Osteocyte (in vitro differentiated cells): ENCODE measurements at places on chromosomes 16 and 17. TPM values are rescaled to one million over a fixed set of nuclear protein-coding genes. Genes with fewer than 3 reads are reported as not detected.

The MT4 gene
- total RNA-seq, result not detected in 2 replicates

GRCh38 chr16:23482778-23483177 lies 27.5 kb downstream of the GGA2 start:
- no peak overlapping the region for H3K4me3 ChIP-seq
- H3K27me3 ChIP-seq, result no peaks in the 10 kb centered on the region
- no peak for DNase-seq
- H3K36me3 ChIP-seq, result peaks cover 54% of the 10 kb centered on the region
- no peaks in the 10 kb centered on the region for H3K4me1 ChIP-seq
- H3K27ac ChIP-seq, result no peak overlapping the region

The CLEC18C gene
- 0.71 TPM in 1 of 2 replicates, not detected in the other for total RNA-seq

DNA sequence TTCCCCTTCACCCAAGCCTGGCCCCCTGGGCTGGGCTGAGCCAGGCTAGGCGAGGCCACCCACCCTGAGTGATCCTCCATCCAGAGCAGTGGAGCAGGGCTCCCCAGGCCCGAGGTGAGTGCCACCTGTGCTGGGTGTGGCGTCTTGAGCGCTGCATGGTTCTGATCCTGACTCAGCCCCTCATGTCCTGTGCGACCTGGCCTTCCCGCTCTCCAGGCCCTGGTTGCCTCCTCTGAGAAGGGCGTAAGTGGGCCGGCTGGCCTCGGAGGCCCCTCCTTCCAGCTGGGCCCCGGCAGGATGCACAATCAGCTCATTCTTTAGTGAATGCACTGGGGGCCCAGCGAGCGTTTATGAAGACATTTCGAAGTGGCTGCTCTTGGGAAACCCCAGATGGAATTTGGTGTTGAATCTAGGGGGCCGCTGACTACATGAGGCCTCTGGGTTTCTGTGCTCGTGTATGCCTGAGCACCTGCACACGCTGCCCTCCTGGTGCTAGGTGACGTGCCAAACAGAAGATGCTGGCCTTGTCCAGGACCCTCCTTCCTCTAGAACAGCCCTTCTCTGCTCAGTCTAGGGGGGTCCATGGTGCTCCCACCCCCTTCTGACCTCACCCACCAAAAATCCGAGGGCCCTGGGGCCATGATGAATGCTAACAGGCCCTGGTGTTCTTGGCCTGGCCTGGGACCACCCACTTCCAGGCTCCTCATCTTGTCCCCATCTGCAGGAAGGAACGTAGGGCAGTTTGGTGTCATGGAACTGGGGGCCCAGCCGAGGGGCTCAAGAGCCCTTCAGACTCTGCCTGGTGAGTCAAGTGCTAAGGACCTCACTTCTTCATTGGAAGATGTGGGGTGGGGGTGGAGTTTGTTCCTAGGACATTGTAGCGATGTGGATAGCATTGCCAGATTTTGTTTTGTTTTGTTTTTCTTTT lies 3.6 kb upstream of the TMEM92 start:
- H3K36me3 ChIP-seq, result no peaks in the 10 kb centered on the region
- H3K27me3 ChIP-seq, result no peaks in the 10 kb centered on the region
- H3K27ac ChIP-seq, result peak overlapping the region; percentile 96
- DNase-seq, result peak; percentile 91
- H3K4me1 ChIP-seq, result peaks cover 84% of the 10 kb centered on the region

DNA sequence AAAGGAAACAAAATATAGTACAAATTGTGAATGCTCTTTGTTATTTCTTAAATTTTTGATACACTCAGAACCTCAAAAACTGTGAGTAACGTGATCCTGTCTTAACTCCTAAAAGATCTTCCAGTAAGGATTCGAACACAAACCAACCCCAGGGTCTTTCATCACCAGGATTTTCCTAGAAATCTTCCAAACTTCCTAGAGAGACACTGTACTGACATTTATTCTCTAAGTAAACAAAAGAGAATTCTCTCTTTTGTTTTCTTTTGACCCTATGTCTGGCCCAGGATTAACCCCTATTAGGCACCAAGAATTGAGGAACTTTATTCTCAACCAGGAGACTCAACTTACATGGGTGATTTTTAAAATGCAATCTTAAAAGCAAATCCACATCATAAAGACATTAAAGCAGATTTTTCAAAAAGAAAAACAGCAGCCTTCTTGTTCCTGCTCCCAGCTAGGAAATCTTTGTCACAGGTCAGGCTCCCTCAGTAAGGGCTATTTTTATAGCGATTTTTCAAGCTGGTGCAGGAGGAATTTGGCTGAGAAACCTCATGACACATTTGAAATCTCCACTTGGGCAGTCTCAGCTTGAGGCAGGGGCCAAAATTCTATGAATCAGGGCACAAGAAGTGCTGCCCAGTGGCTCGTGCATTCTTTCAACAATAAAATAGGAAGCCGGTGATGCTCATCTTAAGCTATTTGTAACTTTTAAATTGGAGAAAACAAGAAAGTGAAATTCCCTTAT lies 6.2 kb upstream of the SMG1 start:
- H3K4me1 ChIP-seq, result peaks cover 17% of the 10 kb centered on the region
- H3K27ac ChIP-seq, result peak overlapping the region; percentile 76
- DNase-seq, result no peak
- H3K36me3 ChIP-seq, result no peaks in the 10 kb centered on the region

The YPEL3 gene
- total RNA-seq, result 83.6 and 93.3 TPM in 2 replicates

- H3K27me3 ChIP-seq, result no peaks in the 10 kb centered on the region
- H3K27ac ChIP-seq, result no peak overlapping the region
- peaks cover 4% of the 10 kb centered on the region for H3K36me3 ChIP-seq
- H3K4me3 ChIP-seq, result no peak overlapping the region
- H3K4me1 ChIP-seq, result peaks cover 18% of the 10 kb centered on the region
These were observed 250.4 kb downstream of the MRTFB start for GRCh38 chr16:14321542-14321941.

The RTN4RL1 gene
- 3.7 and 3.8 TPM in 2 replicates for total RNA-seq

DNA sequence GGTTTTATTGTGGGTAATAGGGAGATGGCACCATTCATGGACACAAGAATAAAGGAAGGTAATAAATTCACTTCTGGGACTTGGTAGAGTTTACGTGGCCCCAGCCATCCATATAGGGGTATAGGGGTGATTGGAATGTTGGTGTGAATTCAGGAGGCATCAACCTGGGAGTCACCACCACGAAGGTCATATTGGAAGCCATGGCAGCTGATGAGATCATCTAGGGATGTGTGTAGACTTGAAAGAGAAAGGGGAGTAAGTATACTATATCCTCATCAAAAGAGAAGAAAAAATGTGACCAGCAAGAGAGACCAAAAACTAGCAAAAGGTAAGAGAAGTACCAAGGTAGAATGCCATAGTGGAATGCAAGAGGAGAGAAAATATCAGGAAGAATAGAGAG lies 26.6 kb upstream of the GINS3 start:
- no peak overlapping the region for H3K27ac ChIP-seq
- no peaks in the 10 kb centered on the region for H3K4me1 ChIP-seq
- no peak for DNase-seq
- peaks cover 29% of the 10 kb centered on the region for H3K27me3 ChIP-seq
- no peak overlapping the region for H3K4me3 ChIP-seq
